Cortex of kidney (tissue), 1 donor: ENCODE measurements at places on chromosomes 5 and 9.

GRCh38 chr9:84659313-84659712, 10.2 kb upstream of the NTRK2 start:
- no peak for DNase-seq

- DNase-seq, result no peak
Measured at GRCh38 chr5:1440098-1440493, 5.1 kb downstream of the SLC6A3 start.

DNA sequence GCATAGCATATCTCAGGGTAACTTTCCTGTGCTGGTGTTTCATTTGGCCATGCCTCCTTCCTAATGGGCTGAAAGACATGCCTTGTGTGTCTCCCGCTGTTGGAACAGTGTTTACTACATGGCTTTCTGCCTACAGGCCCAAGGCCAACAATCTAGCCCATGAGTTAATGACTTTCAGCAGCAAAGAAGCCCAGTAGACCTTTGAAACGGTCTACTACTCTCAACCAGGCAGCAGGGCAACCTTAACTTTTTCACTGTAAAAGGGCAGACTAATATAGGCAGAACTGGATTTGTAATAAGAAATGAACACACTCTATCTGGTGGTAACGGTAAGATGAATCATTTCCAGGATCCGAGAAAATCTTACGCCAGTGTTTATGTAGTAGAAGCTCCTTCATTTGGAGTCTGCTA, 21.0 kb downstream of the C5orf15 start:
- no peak for DNase-seq

DNA sequence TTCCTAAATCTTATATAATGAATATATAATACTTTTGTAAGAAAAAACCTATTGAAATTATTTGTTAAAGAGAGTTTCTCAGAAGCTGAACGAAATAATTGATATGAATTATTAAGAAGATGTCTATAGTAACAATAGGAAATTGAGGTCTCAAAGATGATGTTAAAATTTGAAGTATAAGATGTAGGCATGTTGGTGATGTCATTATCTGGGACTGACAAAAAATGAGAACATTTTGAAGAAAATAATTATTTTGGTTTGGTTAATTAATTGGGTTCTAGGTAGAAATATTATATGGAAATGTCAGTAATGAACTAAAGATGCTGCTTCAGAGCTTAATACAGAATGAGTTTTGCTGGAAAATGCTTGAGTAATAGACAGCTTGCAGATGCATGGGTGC, 501.4 kb upstream of the ST8SIA4 start:
- no peak for DNase-seq

GRCh38 chr9:99054581-99054980, 50.3 kb upstream of the TGFBR1 start:
- DNase-seq, result no peak

- no peak for DNase-seq
Measured at GRCh38 chr5:155260798-155261197, 247.2 kb downstream of the KIF4B start.

DNA sequence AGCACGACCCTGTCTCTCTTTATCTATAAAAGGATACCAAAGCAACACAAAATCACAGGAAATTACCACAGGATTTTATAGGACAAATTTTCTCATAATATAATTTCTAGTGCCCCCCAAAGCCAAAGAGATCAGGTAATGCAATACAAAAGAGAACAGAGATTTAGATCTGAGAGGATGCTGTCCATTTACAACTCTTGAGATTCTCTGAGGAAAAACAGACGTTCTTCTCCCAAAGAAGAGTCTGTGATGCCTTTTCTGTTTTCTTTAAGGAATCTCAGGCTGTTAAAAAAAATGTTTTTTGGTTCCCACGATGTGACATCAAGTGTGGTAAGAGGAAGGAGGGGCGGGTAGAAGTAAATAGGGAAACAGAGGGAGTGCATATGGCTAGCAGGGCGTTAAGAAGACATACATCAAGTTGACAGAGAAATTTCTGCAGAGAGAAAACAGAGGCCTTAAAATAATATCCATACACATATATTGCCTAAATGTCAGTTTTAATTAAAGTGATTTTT, 274.7 kb downstream of the YTHDC2 start:
- DNase-seq, result no peak
